ENCODE measurements at places on chromosomes 16 and 17.
A peak's percentile ranks its signal among the peaks of the same experiment; 100 is the strongest.

DNA sequence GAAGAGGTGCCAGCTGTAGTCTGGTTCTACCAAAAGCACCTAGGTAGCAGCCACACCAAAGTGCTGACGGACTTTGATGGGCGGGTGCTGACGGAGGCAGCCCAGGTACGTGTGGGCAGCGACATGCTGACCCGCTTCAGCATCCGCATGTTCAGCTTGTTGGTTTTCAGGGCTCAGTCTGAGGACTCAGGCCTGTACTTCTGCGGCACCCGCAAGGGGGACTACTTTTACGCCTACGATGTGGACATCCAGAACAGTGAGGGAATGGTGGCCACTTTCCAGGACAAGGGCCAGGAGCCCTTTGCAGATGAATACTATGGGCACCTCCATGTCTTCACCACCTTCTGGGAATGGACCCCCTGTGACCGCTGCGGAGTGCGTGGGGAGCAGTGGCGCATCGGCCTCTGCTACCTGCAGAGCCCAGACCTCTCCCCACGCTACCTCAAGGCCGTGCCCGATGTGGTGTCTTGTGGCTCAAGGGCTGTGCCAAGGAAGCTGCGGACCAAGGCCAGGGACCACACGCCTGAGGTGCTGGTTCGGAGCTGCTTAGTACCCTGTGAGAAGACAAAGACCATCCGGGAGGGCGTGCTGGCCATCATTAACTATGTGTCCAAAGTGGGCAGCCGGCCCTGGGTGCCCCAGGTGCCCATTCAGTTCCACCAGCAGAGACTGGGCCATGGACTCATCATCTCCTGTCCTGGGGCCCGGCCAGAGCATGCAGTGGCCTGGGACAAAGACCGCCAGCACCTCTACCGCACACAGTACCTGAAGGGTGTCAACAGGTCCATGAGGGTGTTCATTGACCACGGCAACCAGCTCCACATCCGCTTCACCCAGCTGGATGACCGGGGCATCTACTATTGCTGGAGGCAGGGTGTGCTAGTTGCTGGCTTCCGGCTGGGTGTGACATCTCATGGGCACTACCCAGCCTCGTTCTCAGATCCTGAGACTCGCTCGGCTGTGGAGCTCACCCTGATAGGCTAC is 5.0 kb upstream of the EFTUD2 start:
- DNase-seq, result no peak

- DNase-seq, result no peak
These were observed 46.2 kb downstream of the LGALS9 start for GRCh38 chr17:27677191-27677590.

DNA sequence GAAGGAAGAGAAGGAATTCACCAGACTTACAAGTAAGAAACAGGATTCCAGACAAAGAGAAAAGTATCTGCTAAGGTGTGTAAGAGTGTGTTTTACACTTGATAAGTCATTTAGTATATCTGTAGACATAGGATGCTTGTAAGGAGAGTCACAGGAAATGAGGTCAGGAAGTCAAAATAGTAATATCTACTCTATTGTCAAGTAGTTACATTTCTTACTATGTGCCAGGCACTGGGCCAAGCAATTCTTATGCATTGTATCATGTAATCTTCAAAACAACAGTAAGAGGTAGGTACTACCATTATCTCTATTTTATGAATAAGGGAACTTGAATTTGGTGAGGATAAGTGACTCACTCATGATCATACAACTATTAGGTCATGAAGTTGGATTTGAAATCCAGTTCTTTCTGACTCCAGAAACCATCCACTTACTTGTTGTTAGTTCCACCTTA is 129.1 kb downstream of the SNX11 start:
- no peak for DNase-seq

DNA sequence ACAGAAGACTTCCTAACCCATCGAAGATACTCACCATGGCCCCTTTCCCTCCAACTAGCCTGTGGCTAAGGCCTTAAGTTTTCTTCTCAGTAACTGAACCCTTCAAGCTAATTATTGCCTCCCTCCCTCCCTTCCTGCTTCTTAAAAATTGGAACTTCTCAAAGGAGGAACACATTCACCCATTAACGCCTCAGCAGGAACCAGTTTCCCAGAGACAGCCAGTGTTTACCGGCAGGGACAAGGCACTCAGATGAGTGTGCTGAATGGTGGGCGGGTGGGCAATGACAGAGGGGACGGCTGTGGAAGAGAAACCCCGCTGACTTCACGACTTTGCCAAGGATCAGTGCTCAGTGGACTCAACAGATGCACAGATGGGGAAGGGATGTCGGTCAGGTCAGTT is 20.3 kb downstream of the PITPNA start:
- no peak for DNase-seq

GRCh38 chr16:56191156-56191815 is at the start of gene GNAO1:
GNAO1 (plus strand) TSS chr16:56191489; CDS start chr16:56192236, 747 bp downstream.
- DNase-seq, result peak; percentile 27

GRCh38 chr17:64067657-64068056 is 47.2 kb upstream of the ICAM2 start:
- no peak for DNase-seq

- peak; percentile 21 for DNase-seq
These were observed 164.4 kb upstream of the GSE1 start for GRCh38 chr16:85448557-85449190.

DNA sequence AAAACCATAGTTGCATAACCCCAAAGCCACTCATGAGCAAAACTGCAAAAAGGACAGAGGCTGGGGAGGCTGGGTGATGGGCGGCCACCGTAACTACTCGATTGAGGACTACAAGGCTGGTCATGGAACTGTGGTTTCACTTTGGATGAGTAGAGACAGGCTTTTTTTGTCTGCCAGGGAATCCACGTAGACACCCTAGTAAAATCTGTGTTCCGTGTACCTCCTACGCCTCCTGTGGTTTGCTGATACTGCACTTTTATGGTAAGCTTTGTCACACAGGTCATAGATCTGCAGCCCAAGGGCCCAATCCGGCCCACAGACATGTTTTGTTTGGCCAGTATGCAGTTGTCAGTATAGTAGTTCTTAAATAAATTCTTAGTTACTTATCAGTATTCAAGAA is 2.2 kb upstream of the TLCD3B start:
- no peak for DNase-seq

DNA sequence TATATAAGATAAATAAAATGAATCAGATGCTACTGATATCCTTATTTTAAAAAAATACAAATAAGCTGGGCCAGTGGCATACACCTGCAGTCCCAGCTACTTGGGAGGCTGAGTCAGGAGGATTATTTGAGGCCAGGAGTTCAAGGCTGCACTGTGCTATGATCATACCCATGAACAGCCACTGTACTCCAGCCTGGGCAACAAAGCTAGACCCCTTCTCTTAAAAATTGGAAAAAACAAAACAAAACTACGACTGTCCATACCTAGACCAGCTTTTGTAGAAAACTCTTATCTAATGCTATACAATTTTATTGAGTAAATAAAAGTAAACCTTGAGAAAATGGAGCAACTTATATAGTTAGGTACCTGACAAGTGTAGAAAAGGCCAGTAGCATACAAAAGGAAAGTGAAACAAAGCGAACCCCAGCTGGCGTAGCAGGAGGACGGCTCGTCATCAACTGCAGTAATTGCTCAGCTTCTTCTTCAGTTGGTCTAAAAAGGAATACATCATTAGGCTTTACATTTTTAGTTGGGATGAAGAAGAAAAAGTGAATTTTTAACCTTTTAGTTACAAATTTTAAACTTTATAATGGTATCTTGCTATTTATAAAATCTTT is 23.6 kb downstream of the INTS2 start:
- DNase-seq, result peak; percentile 8

GRCh38 chr16:67177743-67178699 is 5.7 kb downstream of the MATCAP1 start:
- no peak for DNase-seq

DNA sequence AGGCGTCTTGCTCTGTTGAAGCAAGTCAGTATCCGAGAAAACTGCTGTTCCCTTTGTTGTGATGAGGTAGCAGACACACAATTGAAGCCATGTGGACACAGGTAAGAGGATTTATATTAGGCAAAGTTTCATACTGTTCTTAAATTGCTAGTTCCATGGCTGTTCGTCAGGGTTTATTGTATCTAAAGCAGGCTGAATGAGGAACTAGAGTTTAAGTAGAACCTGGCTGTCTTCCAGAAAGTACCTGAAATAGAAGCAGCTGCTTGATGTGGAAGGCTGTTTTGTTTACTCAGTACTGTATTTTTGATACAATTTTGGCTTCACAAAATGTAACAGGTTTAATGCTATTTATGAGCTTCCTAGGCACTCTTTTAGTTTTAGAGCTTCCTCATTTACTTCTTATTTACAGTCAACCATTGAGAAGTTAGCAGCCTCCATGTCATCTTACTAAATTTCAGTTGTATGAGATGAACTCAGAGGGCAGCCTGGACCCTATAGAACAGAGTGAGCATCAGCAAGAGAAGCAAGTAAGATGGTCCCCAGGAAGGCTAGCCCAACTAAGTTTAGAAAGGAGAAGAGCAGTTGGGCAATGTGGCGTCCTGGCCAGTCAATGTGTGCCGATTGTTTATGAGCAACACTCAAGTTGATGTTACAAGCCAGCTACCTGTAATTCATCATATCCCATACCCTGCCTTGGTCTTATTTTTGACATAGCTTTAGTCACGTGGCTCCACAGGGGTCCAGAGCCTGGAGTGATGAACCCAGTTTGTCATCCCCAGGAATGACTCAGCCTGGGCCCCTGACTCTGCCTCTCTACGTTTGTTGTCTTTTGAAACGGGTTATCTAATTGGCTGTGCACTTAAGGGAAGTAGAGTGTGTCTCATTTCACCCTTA is 9.7 kb upstream of the ARL2BP start:
- no peak for DNase-seq

- no peak for DNase-seq
These were observed 267.2 kb upstream of the SALL1 start for GRCh38 chr16:51418258-51418657.

DNA sequence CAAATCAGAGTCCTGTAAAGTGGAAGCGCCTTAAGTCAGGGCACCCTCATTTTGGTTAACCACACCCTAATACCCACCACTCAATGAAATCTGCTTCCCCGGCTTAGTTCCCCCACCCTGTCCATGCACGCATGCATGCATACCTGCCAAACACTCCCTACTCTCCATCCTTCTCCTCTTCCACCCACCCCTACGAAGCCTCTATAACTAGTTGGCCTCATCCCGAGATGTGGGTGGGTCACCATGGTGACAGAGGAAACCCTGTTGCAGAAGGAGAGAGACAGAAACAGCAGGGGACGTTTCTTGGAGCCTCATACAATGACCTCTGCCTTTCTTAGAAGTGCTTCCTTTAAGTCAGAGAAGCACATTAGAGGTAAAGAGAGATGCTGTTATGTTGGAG is 46.8 kb upstream of the DNAH9 start:
- no peak for DNase-seq

GRCh38 chr16:46713634-46714033 is 24.2 kb downstream of the ORC6 start:
- no peak for DNase-seq

GRCh38 chr16:66444049-66444481 is 17.0 kb downstream of the BEAN1 start:
- no peak for DNase-seq

GRCh38 chr17:75603123-75603522 is 15.5 kb downstream of the MYO15B start:
- no peak for DNase-seq

- no peak for DNase-seq
These were observed 1.6 kb downstream of the SIRT7 start for GRCh38 chr17:81916234-81917001.

DNA sequence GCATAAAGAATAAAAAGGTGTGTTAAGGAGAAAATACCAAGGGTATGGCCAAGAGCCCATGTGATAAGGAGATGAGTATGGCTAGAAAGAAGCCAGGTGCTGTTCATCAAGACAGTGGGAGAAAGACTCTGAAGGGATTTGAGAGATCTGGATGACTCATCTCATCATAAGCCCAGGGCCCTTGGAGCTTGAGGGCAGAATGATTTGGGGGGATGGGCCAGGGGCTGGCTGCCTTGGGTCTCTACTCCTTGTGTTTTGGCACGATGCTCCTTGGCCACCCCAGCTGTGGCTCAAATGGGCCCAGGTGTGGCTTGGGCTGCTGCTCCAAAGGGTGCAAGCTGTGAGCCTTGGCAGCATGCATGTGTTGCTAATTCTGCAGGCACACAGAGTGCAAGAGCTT is 14.5 kb upstream of the TNFRSF13B start:
- DNase-seq, result no peak

DNA sequence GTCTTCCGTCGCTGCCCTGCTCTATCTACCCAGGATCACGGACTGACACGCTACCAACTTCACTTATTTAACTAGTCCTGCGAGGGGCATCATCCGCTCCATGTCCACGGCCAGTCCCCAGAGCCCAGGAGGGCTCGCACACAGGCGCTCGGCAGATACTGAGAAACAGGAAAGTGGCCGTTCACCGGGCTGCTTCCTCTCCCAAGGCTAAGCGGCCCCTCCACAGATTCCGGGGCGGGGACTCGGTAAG is 388 bp downstream of the OXLD1 start:
- no peak for DNase-seq

DNA sequence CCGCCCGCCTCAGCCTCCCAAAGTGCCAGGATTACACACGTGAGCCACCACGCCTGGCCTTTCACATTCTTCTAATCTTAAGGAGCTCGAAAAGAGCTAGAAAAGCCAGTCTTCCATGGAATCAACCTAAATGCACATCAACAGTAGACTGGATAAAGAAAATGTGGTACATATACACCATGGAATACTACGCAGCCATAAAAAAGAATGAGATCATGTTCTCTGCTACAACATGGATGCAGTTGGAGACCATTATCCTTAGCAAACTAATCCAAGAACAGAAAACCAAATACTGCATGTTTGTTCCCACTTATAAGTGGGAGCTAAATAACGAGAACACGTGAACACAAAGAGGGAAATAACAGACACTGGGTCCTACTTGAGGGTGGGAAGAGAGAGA is 3.1 kb downstream of the CTC1 start:
- no peak for DNase-seq

GRCh38 chr17:78781104-78781892 is 775 bp downstream of the CYTH1 start:
- DNase-seq, result no peak

DNA sequence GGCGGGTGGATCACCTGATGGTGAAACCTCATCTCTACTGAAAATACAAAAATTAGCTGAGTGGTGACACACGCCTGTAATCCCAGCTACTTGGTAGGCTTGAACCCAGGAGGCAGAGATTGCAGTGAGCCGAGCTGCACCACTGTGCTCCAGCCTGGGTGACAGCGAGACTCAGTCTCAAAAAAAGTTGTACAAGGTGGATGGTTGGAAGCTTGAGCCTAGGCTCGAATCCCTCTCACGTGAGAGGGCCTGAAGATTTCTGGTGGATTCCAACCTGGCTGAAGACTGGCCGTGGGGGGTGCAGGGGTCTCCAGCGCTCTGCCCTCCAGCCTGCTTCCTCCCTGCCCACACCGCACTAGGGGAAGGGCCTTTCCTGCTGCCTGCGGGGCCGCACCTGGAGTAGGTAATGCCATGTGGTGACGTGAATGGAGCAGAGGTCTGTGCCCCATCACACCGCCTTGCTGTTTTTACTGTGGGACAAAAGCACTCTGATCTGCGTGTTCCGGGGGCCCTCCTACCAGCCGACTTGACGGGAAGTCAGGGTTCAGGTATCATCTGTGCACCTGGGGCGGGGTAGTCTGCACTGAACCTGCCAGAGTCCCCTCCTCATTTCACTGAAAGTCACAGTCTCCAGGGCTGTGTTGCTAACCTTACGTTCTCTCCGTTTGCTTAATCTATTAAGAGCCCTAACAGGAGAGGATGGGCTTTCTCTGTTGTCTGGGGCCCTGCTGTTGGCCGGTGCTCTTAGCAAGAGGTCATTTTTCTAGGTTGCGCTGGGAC is 4.2 kb downstream of the RPL13 start:
- DNase-seq, result no peak
